Upper lobe of right lung (tissue), 1 donor: ENCODE measurements at places on chromosomes 1 and 21. TPM values are rescaled to one million over a fixed set of nuclear protein-coding genes. Genes with fewer than 3 reads are reported as not detected.

DNA sequence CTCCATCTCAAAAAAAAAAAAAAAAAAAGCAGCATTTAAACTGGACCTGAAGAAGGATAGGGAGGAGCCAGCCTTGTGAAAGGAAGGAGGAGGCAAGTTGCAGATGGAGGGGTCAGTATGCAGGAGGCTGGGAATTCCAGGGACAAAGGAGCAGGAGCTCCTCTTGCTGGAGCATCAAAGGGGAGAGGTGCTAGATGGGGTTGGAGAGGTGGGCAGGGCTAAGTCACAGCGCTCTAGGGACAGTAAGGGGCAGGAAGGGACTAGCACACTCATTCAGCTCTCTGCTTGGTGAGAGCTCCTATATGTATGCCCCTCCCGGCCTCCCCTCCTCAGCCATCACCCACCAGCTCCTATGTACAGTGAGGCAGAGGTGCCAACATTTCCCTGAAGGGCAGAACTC, 26.8 kb downstream of the MAP7D1 start:
- DNase-seq: no peak

PIK3CD gene
- 18.2 TPM for total RNA-seq

CDKN2C gene
- 9.6 TPM for total RNA-seq

DNA sequence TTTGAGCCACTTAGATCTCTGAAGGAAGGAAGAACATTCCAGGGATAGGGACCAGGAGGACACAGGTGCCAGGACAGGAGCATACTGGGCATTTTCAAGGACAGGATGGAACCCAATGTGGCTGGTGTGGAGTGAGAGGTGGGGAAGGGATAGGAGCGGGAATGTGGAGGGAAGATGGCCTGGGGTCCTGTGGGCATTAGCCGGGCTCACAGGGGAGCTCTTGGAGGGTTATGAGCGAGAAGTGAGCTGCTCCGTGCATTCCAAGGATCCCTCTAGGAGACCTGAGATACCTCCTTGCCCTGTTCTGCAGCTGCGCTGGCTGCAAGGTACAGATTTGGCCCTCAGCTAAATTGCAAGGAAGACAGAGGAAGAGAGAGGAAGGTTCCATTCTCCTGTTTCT, 87.5 kb downstream of the IER5 start:
- no peak for DNase-seq

- DNase-seq: no peak
Measured at GRCh38 chr1:48675251-48675650, 101.4 kb downstream of the BEND5 start.

CD34 gene
- total RNA-seq: 50.7 TPM
